Amniotic epithelial cell (primary cell): ENCODE measurements at places on chromosomes 11 and 22.

DNA sequence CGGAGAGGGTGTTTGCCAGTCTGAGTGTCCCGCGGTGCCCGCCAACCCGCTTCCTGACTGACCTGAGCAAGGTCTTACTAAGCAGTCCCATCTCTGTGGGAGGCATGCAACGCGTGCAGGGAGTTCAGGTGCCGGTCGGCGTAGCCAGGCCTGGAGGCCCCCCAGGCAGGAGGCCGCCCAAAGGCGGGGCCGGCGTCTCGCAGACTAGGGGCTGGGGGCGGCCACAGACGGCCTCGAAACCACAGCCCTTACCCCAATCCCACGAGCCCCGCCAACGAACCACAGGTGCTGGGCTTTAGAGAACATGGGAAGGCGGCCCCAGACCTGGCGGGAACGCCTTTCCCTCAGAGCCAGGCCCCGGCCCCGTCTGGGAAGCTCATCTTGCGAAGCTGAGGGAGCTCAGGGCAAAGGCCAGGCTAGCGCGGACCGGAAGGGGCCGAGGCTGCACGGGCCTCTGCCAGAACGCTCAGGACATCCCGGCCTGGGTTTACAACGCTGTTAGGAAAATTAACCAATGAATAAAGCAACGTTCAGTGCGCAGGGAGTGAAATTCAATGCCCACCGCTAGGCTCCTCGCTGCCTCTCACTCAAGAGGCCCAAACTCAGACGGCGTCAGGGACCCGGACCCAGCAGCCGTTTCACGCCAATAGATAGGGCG is 2.1 kb upstream of the MTFP1 start:
- no peak for DNase-seq

DNA sequence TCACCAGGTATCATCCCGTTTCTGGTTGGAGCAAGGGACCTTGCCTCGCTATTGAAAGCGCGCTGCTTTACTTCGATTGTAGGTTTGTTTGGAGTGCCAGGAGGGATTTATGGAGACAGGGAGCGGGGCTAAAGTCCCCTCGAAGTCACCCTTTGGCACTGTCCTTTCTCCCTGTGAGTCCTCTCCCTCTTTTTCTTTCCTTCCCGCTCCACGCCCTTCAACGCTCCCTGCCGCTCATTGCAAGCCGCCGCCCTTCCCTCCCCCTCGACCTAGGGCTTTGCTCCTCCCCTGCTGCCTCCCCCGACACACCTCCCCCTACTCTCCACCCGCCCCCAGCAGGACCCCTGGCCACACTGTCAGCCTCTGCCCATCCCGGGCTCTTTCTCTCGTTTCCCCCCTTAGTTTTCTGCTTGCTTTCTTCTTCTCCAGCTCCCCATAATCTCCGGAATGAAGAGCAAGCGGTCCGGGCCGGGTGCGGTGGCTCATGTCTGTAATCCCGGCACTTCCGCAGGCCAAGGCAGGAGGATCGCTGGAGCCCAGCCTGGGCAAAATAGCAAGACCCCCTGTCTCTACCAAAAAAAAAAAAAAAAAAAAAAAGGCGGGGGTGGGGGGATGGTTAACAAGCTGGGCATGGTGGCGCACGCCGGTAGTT is 41.0 kb downstream of the AHNAK start:
- no peak for DNase-seq

- DNase-seq: no peak
Observed at GRCh38 chr22:37140686-37141323, 8.9 kb downstream of the IL2RB start.

GRCh38 chr11:125939081-125939521 is 6.7 kb upstream of the VSIG10L2 start:
- no peak for DNase-seq
